ENCODE measurements at places on chromosomes 5 and 9. TPM values are rescaled to one million over a fixed set of nuclear protein-coding genes. Genes with fewer than 3 reads are reported as not detected.

The CCNO gene
- total RNA-seq, result 1.8 TPM

The TICAM2 gene
- total RNA-seq, result 1.2 TPM

The RGS7BP gene
- total RNA-seq, result not detected

The FSD1L gene
- total RNA-seq, result 1.6 TPM

The ARHGEF37 gene
- total RNA-seq, result 2.7 TPM

The GADD45G gene
- total RNA-seq, result not detected

The SCGB3A2 gene
- not detected for total RNA-seq

The ENC1 gene
- total RNA-seq, result 90.5 TPM

The ARSI gene
- total RNA-seq, result 5.7 TPM

The LCN12 gene
- 1.2 TPM for total RNA-seq

The EMB gene
- total RNA-seq, result 4.3 TPM

The TPRN gene
- 10.5 TPM for total RNA-seq

The MLANA gene
- not detected for total RNA-seq

The COL23A1 gene
- not detected for total RNA-seq

The NR5A1 gene
- total RNA-seq, result not detected

The BNC2 gene
- 3.7 TPM for total RNA-seq

The ACSL6 gene
- total RNA-seq, result not detected

The SLC34A1 gene
- not detected for total RNA-seq

The C1QTNF2 gene
- total RNA-seq, result 0.22 TPM

The ACTBL2 gene
- total RNA-seq, result 2.2 TPM

The OR2S2 gene
- total RNA-seq, result not detected

The DPP7 gene
- total RNA-seq, result 125 TPM

The GMCL2 gene
- not detected for total RNA-seq

The KIAA1191 gene
- total RNA-seq, result 88.1 TPM

The PCDHGA4 gene
- total RNA-seq, result 0.92 TPM

The SPINK1 gene
- total RNA-seq, result 3.8 TPM

The TMEM167A gene
- 46.7 TPM for total RNA-seq

The SMIM15 gene
- total RNA-seq, result 70.5 TPM

The LECT2 gene
- not detected for total RNA-seq

The SUSD1 gene
- 37.4 TPM for total RNA-seq

The CXCL14 gene
- total RNA-seq, result 0.06 TPM

The GCNT4 gene
- 2.3 TPM for total RNA-seq

The OR1Q1 gene
- not detected for total RNA-seq

The ACTL7B gene
- not detected for total RNA-seq

The DDX4 gene
- not detected for total RNA-seq

The CATSPER3 gene
- 0.29 TPM for total RNA-seq

The OMD gene
- not detected for total RNA-seq

The GDF9 gene
- 0.52 TPM for total RNA-seq

The EGR1 gene
- 2.2 TPM for total RNA-seq

The HACD4 gene
- total RNA-seq, result 2.0 TPM

The CETN3 gene
- total RNA-seq, result 27.8 TPM

The HTR1A gene
- total RNA-seq, result not detected

The PPP6C gene
- total RNA-seq, result 29.7 TPM

The ARSK gene
- total RNA-seq, result 8.7 TPM

The ADAMTS16 gene
- under 0.01 TPM for total RNA-seq

The SLC6A18 gene
- total RNA-seq, result not detected

The SAXO1 gene
- not detected for total RNA-seq

All from epithelial cell of proximal tubule (primary cell).